Stimulated activated CD4-positive, alpha-beta T cell treated with anti-CD3 and anti-CD28 coated beads, TNF-alpha, amount 100 ng/mL, for 4 hours (primary cell): ENCODE measurements at places on chromosomes 7 and 10.

DNA sequence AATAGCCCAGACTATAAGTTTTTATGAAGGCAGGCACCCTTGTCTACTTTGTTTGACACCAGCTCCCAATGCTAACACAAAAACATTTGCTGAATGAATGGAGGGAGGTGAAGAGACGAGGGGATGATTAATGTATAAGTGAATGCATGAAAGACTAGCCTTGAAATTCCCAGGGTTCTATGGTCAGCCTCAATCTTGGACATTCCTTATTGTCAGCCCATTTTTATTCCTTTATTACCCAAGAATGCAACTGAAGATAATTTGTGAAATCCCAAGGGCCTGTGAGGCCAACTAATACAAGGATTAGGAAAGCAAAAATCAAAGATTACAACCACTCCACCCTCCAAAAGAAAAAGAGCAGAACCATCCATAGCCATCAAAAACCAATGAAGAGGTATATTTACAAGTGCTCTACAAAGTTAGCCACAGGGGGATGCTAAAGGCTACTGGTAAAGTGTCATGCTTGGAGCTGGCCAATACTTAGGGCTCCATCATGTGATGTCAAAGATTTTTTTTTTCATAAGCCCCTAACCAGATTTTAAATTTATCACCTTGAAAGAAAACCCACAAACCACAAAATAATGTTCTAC, 40.0 kb upstream of the ASAH2 start:
- no peak for DNase-seq

- DNase-seq, result no peak
Measured at GRCh38 chr10:91096274-91096673, 124.2 kb upstream of the PCGF5 start.

GRCh38 chr10:102604439-102604841, 39.8 kb upstream of the TRIM8 start:
- no peak for DNase-seq

DNA sequence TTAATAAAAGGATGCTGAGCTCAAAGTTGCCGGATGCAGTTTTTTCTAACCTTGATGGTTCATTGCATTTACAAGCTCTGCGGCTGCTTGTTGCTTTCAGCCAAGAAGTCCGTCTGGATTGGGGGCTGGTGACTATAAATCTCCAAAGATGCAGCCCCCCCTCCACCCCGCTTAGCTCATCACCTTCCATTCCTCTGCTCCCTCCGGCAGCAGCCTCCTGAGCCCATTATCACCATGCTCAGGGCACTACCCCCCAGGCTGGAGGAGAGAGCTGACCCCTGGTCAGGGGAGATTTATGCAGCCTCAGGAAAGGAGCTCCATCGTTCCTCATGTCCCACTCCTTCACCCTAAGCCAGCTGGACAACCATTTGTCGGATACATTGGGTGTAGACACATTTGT, 55.3 kb upstream of the ZRANB1 start:
- no peak for DNase-seq

DNA sequence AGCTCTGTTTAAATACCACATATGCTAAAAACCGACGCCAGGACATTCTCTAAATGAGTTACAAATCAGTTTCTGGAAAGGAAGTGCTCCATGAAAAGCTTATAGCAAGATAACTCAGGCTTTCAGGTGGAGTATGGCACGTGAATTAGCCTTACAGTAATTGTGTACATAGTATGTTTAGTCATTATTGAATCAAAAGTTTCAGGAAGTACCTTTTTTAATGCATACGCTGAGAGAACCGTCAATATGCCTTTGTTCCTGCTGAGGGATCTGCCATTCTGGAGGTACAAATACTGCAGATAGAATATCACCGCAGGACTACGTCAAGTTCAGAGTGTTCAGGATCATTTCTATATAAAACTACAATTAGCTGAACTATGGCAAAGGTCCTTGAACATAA, 45.7 kb downstream of the ANKMY2 start:
- no peak for DNase-seq

DNA sequence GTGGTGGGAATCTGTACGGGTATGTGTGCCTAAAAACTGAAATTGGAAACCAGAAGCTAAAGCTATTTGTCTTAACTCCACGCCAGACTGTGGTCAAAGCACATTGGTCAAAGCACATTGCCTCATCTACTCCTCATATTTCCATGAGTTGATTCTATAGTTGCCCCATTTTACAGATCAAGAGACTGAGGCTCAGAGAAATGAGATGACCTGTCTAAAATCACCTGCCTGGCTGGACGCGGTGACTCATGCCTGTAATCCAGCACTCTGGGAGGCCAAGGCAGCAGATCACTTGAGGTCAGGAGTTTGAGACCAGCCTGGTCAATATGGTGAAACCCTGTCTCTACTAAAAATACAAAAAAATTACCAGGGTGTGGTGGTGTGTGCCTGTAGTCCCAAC, 21.7 kb upstream of the MNX1 start:
- no peak for DNase-seq

GRCh38 chr7:25476863-25477499, 248.7 kb upstream of the NPVF start:
- no peak for DNase-seq

DNA sequence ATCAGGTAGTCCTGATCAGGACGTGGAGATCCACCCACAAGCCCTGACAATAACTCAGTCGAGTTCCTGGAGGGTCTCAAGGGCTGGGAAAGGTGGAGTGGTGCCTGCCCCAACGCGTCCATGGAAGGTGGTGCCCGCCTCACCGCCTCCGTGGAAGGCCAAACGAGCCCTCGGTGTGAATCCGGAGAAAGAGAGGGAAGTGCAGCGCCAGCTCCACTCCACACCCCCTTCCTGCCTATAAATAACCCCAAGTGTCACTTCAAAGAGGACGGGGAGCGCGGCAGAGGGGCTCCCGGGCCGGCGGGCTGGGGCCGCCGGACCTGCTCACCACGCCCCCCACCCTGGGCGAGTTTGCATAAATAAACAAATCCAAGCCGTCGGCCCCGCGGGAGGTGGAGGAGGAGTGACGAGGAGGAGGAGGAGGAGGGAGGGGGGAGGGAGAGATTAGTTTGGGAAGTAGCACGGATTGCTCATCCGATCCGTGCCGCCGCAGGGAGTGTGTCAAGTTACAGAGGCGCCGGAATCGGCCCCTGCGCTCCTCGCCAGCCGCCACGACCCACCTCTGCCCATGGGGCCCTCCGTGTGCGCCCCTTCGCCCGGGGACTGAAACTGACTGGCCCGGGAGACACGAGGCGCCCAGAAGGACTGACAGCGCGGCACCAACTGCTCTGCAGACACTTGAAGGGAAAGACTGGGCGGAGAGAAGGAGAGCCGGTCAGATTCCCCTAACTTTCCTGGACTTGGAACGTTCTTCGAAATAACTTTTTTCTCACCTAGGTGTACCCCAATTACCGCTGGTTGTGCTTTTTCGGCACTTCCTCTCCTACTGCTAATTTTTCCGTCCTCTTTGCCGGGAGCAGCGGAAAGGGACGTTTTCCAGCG, at the start of gene COL13A1:
Gene COL13A1 (plus strand): TSS at position 473 of the 882 bp plus-strand sequence. CDS start 518 bp downstream, outside the sequence.
- no peak for DNase-seq

GRCh38 chr10:47049906-47050305, 138.7 kb downstream of the PTPN20 start:
- DNase-seq, result no peak

GRCh38 chr10:132518572-132519381, 18.8 kb upstream of the INPP5A start:
- no peak for DNase-seq

GRCh38 chr7:31105256-31105950, 53.3 kb downstream of the ADCYAP1R1 start:
- no peak for DNase-seq

DNA sequence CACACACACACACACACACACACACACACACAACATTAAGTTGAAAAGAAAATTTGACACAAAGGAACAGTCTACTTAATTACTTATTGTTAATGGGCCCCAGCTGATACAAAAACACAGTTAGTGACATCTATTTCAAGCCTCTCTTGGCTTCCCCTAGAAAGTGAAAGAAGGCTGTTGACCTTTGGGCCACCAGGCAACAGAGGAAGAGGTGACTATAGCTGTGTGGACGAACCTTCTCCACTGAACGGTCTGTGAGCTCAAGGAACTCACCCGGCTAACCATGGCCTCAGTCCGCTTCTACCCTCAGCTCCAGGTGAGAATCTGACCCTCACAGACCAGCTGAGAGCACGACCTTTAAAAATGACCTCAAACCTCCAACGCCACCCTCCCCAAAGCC, 32.9 kb upstream of the CALN1 start:
- no peak for DNase-seq

- no peak for DNase-seq
Measured at GRCh38 chr10:75201793-75202307, 8.7 kb upstream of the VDAC2 start.

- DNase-seq, result no peak
Measured at GRCh38 chr7:98254951-98255610, 3.0 kb upstream of the TECPR1 start.

- DNase-seq, result no peak
Measured at GRCh38 chr10:53387562-53387961, 615.0 kb upstream of the MBL2 start.

- DNase-seq, result no peak
Measured at GRCh38 chr10:83023662-83024061, 1115.6 kb upstream of the GHITM start.

DNA sequence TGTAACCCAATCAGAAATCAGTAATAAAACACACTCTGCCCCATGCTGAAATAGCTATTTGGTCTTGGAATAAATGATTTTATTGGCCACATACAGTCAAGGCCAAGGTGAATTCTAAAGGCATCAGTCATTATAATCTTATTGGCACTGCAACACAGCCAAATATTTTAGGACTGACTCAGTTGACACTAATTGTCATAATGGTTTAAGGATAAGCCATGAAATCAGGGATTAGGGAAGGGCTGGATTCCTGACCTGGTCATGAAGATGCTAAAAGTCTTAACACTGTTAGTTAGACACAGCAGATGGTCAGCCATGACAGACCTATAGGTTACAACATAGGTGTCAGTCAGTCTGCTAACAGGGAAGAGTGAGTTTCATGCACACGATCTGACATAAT, 330.3 kb upstream of the NPSR1 start:
- no peak for DNase-seq

- no peak for DNase-seq
Measured at GRCh38 chr7:28606421-28606820, 194.1 kb downstream of the CREB5 start.

- no peak for DNase-seq
Measured at GRCh38 chr10:75859141-75859540, 427.7 kb downstream of the LRMDA start.

DNA sequence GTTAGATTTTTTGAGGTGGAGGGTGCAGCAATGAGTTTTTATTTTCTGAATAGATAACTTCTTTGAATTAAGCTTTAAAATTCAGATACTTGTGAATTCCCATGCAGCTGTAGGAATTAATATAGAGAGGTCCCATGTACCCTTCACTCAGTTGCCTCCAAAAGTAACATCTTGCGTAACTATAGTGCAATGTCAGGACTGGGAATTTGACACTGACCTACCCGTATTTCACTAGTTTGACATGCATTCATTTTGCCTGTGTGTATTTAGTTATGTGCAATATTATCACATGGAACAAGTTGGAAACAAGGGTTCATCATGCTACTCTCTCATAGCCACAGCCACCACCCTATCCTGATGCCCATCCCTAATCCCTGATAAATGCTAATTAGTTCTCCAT, 147.1 kb upstream of the IGFBP3 start:
- DNase-seq, result no peak

GRCh38 chr7:126750207-126750911, 502.4 kb downstream of the GRM8 start:
- DNase-seq, result no peak

DNA sequence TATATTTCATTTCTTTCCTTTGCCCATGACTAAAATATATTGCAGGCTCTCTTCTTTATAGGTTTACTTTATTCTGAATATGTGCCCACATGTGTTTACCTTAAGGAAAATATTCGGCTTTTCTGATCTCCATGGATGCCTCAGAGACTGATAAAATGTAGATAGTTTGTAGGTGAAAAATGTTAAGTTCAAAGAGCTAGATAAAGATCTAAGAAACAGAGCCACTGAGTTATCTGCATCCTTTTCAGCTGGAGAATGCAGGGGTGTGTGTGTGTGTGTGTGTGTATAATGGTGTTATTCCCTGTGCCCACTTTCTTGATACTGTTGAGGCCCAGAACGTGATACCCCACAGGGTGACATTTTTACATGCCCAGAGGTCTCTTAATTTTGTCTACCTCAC, 150.8 kb downstream of the LRRC4 start:
- no peak for DNase-seq

DNA sequence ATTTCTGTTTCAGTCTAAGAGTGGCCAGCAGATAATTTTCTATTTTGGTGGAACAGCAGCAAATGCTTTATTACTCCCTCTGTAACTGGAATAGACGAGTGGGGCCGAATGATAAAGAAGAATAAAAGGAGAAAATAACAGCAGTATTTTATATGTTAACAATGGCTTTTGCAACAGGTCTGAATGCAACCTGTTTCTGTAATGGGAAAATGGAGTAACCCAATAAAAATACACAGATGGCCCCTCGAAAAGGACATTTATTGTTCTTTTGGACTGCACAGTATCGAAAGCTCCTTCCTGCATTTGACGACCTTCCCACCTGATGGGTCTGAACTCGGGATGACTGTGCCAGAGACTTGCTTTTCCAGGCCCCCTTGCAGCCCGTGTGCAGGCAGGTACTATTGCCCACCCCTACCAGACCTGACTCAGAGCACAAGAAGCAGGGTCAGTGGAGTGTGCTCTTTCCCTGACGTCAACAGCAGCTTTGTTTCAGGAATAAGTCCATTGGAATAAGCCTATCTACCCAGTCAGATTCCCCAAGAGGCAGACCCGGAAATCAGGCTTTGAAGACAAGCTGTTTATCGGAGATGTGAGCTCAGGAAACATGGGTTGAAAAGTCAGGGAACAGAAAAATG, 306.5 kb upstream of the NEBL start:
- DNase-seq, result no peak

DNA sequence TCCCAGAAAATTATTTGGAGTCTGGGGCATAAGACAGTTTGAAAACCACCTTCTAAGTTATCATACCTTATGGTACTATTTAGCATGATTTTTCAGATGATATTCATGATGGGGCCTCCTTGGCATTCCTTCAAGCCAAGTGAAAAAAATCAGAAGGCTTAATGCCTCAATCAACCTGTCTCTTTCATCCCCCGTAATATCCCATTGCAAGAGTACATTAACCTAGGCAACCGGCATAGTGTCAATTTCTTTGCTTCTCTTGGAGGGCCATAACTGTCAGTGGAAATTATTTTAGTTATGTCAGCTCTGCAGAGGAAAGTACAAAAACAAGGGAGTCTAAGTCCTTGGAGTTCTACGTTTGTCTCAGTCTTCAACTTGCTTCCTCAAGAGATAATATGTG, 43.4 kb downstream of the INHBA start:
- no peak for DNase-seq

GRCh38 chr7:107128748-107129147, 40.1 kb upstream of the HBP1 start:
- no peak for DNase-seq

GRCh38 chr10:113423981-113424721, 128.7 kb upstream of the HABP2 start:
- DNase-seq, result no peak

DNA sequence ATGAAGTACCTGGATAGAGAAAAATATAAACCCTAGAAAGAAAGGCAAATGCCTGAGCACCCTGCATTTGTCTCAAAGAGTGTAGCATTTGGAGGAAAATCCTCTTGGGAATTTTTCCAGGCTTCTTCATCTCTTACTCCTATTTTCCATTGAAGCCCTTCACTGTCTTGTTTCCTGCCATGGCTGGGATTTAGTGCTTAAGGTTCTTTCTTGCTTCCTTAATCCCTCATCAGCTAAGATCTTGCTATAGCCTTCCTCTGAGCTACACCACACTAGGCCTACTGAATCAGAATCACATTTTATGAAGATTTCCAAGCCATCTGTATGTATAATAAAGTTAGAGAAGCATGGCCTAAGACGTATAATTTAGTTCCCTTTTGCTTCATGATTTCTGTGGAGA, 97.5 kb upstream of the PHYHIPL start:
- no peak for DNase-seq
